ENCODE measurements at places on chromosomes 12 and 14.

DNA sequence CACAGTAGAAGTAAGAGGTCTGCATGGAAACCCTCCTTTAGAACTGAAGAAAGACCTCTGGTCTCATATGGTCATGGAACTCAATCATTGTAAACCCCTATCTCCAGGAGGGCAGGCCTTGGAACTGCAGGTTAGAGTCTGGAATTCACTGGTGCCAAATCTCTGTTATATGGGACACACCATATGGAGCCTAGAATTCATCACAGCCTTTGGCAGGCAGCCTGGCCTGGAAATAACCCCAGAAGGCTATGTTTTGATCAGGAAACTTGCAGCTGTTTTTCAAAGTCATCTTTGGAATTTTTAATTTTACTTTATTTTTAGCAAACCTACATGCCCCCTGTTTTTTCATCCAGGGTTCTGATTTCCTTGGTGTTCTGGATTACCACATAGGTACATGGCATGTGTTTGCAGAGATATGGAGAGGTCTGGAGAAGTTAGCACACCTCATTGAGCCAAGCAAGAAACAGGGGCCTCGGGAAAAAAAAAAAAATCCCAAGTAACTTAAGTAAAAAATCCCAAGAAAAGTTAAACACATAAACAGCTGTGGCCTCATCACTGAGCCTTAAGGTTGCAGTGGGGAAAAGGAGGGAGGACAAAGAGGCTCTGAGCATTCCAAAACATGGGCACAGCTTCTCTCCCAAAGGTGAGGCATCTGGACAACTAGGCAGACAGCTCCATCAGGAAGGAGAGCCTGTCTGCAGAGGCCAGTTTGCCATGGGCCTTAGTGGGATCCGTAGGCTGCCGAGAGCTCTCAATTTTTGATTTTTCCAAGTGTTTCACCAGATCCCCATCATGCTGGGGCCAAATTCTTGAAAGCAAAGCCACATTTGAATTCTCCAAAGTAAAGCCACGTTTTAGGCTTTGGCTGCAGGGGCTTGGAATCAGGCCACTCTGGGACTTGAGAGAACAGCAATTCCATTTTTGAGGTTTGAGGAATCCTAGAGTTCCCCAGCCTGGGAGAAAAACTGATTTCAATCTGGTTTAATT, 339.6 kb upstream of the TBX3 start:
- no peak for DNase-seq

DNA sequence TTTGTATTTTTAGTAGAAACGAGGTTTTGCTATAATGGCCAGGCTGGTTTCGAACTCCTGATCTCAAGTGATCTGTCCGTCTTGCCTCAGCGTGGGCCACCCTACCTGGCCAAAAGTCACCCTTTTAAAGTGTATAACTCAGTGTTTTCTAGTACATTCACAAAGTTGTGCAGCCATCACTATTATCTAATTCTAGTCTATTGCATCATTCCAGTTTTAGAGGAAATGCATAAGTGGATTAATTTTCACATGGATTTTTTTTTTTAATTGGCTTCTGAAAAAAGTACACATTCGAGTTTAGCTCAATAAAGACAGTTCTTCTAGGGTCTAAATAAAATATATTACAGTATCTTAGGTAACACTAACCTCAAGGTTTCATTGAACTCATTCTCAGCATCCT, 3.7 kb downstream of the DEPDC4 start:
- no peak for DNase-seq

DNA sequence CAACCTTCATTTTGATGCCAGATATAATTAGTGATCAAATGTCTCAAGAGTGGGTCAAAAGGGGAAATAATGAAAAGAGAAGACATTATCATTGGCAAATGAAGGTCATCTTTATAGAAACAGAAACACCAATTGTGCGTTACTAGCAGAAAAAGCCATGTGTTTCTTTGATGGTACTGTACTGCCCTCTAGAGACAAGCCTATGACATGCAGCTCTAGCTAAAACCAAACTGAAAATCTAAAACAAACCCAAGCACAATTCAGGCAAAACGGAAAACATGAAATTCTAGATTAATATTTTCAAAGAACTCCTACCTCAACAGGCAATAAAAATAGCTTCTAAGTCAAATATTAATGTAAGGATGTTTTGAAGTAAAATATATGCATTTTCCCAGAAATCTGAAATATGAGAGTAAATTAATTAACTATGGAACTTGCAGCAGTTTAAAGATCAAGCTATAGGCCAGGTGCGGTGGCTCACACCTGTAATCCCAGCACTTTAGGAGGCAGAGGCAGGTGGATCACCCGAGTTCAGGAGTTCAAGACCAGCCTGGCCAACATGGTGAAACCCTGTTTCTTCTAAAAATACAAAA, 115.4 kb downstream of the KLHL28 start:
- no peak for DNase-seq

DNA sequence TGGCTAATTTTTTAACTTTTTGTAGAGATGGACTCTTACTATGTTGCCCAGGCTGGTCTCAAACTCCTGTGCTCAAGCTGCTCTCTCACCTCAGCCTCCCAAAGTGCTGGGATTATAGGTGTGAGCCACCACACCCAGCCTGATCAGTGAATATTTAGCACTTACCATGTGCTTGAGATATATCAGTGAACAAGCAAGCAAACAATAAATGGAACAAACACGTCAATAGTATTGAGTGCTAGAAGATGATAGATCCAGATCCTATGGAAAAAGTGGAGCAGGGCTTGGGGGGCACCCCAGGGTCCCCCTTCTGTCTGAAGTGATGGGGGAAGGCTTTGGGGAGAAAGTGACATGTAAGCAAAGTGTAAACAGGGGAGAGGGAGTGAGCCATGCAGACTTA, 83.8 kb downstream of the NT5DC3 start:
- DNase-seq = no peak

DNA sequence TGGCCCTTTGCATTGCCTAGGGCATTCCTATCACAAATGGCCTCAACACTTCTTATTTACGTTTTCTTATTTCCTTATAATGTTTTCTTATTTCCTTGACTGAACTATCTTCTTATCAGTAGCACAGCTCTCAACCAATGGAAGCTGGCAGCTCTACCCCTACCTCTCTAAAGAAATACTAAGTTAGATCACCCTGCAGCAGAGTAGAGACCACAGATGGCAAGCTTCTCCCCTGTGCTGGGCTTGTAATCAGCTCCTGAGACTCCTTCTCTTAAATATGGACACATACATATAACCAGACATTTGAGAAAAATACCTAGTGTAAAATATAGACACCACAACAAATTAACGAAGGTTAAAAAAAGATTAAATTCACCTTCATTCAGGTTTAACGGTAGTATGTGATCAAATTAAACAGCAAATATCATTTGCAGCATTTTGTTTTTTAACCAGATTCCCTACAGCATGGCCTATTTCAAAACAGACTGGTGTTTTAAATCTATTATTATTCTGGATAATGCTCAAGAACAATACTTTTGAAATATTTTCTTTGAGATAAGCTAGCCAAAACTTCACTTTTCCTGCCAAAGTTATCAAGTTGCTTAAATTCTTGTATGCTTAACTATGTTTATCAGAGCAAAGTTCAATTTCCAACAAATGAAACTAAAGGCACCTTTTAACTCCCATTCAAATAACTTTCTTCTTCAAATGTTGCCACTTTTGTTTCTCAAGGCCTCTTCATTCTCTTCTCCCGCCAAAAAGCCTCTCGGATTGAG, 54.3 kb downstream of the SLC41A2 start:
- no peak for DNase-seq

- DNase-seq = no peak
Measured at GRCh38 chr14:60651796-60652673, 2.8 kb upstream of the SIX1 start.

- no peak for DNase-seq
Measured at GRCh38 chr12:127560041-127560478, 706.9 kb upstream of the TMEM132C start.

GRCh38 chr12:80352474-80352873, 91.6 kb upstream of the PTPRQ start:
- no peak for DNase-seq

- no peak for DNase-seq
Measured at GRCh38 chr12:39417916-39418315, 25.0 kb downstream of the KIF21A start.

DNA sequence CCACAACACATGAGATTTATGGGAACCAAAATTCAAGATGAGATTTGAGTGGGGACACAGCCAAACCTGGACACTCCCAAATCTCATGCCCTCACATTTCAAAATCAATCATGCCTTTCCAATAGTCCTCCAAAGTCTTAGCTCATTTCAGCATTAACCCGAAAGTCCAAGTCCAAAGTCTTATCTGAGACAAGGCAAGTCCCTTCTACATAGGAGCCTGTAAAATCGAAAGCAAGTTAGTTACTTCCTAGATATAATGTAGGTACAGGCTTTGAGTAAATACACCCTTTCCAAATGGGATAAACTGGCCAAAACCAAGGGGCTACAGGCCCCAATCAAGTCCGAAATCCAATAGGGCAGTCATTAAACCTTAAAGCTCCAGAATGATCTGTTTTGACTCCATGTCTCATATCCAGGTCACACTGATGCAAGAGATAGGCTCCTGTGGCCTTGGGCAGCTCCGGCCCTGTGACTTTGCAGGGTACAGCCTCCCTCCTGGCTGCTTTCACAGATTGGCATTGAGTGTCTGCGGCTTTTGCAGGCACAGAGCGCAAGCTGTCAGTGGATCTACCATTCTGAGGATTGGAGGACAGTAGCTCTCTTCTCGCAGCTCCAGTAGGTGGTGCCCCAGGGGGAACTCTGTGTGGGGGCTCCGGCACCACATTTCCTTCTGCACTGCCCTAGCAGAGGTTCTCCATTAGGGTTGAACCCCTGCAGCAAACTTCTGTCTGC, 60.1 kb downstream of the LRIG3 start:
- DNase-seq = no peak

GRCh38 chr14:44889595-44890471, 71.9 kb downstream of the KLHL28 start:
- no peak for DNase-seq

GRCh38 chr14:72745991-72746980, 147.6 kb downstream of the DPF3 start:
- no peak for DNase-seq

DNA sequence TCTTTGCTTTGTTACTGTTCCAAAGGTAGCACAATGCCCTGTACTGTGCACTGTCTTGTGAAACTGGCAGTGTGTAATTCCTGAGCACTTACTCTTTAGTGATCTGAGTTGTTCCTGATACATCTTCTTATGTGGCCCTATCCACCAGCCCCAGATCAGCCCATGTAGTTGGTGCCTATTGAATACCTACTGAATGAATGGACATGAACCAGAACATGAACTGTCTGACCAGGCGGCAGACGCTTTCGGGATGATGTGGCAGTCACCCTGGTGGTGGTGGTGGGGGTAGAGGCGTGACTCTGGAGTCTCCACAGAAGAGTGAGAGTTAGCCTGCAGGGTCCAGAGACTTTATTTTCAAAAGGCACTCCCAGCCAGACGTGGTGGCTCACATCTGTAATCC, 46.6 kb upstream of the PAPOLA start:
- no peak for DNase-seq

DNA sequence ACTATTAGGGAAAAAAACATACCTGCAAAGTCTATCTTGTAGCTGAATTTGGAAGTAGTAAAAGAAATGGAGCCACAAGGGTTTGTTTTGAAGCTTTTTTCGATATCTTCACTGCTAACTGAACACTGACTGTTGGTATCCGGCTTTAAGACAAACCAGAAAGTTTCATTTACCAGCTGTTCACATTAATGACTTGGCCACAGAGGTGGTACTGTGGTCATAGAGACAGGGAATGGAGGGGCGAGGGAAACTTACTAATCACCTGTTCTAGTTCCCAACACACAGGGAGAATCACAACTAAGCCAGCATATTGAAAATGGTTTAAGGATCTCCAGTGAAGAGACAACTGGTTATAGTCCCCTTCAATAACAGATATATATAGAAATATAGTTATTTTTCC, 44.3 kb downstream of the PARP11 start:
- no peak for DNase-seq

DNA sequence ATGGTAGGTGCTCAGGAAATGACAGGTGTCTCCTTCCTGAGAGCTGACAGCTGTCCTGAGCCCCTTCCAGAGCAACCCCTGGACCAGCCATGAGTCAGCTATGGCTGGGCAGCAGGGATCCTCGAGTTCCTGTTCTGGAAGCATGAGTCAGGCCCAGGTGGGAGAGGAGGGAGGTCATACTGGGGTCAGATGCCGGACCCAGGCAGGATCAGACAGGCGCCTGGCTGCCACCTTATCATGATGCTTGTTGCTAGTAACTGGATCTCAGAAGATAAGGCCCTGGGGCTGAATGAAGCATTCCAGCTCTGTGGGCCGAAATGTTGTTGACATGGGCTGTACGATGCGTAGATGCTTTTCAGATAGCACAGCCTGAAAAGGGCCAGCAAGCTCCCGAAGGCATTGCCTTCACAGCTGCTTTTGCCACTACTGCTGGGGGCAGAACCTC, 17.4 kb upstream of the KRT7 start:
- DNase-seq = no peak

- DNase-seq = no peak
Measured at GRCh38 chr14:61197416-61197815, 83.7 kb downstream of the TMEM30B start.

- DNase-seq = peak; percentile 19
Measured at GRCh38 chr12:121223292-121224285, 13.7 kb downstream of the P2RX4 start.

- DNase-seq = no peak
Measured at GRCh38 chr12:27975222-27976136, 2.9 kb upstream of the PTHLH start.

GRCh38 chr12:68746572-68747180, 700 bp downstream of the SLC35E3 start:
- DNase-seq = peak; percentile 4

GRCh38 chr12:113479590-113480335, 8.1 kb upstream of the LHX5 start:
- no peak for DNase-seq

DNA sequence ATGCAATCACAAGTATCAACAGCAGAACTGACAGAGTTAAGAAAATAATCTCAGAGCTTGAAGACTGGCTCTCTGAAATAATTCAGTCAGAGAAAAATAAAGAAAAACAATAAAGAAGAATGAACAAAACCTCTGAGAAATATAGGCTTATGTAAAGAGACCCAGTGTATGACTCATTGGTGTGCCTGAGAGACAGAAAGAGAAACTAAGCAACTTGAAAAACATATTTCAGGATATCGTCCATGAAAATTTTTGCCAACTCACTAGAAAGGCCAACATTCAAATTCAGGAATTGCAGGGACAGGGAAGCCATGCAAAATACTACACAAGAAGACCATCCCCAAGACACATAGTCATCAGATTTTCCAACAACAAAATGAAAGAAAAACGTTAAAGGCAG, 56.2 kb downstream of the APOBEC1 start:
- no peak for DNase-seq

- peak; percentile 36 for DNase-seq
Measured at GRCh38 chr14:35416108-35416750, 11.7 kb upstream of the NFKBIA start.

Data from activated T-helper 1 cell treated with Interleukin-2 at 50 U/mL for 16 hours (primary cell).